Muscle of arm (tissue), 14 donors: ENCODE measurements at places on chromosomes 5 and 9. TPM values are rescaled to one million over a fixed set of nuclear protein-coding genes. Genes with fewer than 3 reads are reported as not detected.

SPACA9 gene
- 3.1 TPM for polyA plus RNA-seq

LIFR gene
- polyA plus RNA-seq, result 55.7 TPM

ZNF367 gene
- not detected for polyA plus RNA-seq

PPP1R26 gene
- polyA plus RNA-seq, result 9.2 TPM

HRH2 gene
- polyA plus RNA-seq, result 1.00 TPM

TBC1D2 gene
- polyA plus RNA-seq, result 1.9 TPM

NEUROG1 gene
- polyA plus RNA-seq, result not detected

FRRS1L gene
- polyA plus RNA-seq, result 1.4 TPM

FCHSD1 gene
- polyA plus RNA-seq, result 7.4 TPM

GMCL2 gene
- not detected for polyA plus RNA-seq

FBXL7 gene
- 23.4 TPM for polyA plus RNA-seq

AGXT2 gene
- 0.32 TPM for polyA plus RNA-seq

SVEP1 gene
- 28.0 TPM for polyA plus RNA-seq

PCDHGA11 gene
- polyA plus RNA-seq, result 3.4 TPM

GPR21 gene
- polyA plus RNA-seq, result not detected

SPINK4 gene
- not detected for polyA plus RNA-seq

TYRP1 gene
- polyA plus RNA-seq, result 1.0 TPM

CDH10 gene
- not detected for polyA plus RNA-seq

GDF9 gene
- 0.59 TPM for polyA plus RNA-seq

C1QTNF2 gene
- polyA plus RNA-seq, result not detected

CLIC3 gene
- polyA plus RNA-seq, result 8.9 TPM

FBLL1 gene
- polyA plus RNA-seq, result 0.60 TPM

CENPP gene
- polyA plus RNA-seq, result 7.3 TPM

DMRTA1 gene
- polyA plus RNA-seq, result 0.25 TPM

C9orf153 gene
- polyA plus RNA-seq, result 0.07 TPM

IL17B gene
- polyA plus RNA-seq, result not detected

STK32A gene
- 1.1 TPM for polyA plus RNA-seq

PRRX2 gene
- 4.2 TPM for polyA plus RNA-seq

KIF4B gene
- polyA plus RNA-seq, result not detected

LHX6 gene
- polyA plus RNA-seq, result 4.0 TPM

OR13C5 gene
- not detected for polyA plus RNA-seq

OSMR gene
- 6.7 TPM for polyA plus RNA-seq

SPATA6L gene
- polyA plus RNA-seq, result 0.81 TPM
